Mesenteric fat pad (tissue), 1 donor: ENCODE measurements at places on chromosomes 7 and 10. TPM values are rescaled to one million over a fixed set of nuclear protein-coding genes. Genes with fewer than 3 reads are reported as not detected.

DNA sequence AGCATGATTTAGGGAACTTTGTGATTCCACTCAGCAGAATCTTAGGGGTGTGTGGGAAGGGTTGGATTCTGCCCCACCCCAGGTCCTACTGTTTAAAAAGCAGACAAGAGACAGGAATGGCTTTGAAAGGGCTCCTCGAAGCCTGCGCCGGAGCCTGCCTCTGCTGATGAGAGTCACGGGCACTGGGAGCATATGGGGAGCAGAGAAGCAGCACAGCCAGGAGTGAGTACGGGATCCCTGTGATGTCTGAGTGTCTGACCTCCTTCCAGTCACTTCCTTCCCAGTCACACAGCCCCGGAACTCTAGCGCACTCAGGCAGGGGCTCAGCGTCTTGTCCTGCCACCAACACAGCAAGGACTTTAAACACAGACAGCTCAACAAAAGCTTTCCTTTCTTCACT lies 514.9 kb upstream of the DPP6 start:
- DNase-seq: no peak

GRCh38 chr7:135789956-135790355 lies 41.3 kb upstream of the FAM180A start:
- DNase-seq: no peak

OR2A12 gene
- not detected for total RNA-seq

NRG3 gene
- 0.19 TPM for total RNA-seq
